Suppressor macrophage treated with lipopolysaccharide for 1 hour (primary cell): ENCODE measurements at places on chromosomes 7 and 10.
A peak's percentile ranks its signal among the peaks of the same experiment; 100 is the strongest.

DNA sequence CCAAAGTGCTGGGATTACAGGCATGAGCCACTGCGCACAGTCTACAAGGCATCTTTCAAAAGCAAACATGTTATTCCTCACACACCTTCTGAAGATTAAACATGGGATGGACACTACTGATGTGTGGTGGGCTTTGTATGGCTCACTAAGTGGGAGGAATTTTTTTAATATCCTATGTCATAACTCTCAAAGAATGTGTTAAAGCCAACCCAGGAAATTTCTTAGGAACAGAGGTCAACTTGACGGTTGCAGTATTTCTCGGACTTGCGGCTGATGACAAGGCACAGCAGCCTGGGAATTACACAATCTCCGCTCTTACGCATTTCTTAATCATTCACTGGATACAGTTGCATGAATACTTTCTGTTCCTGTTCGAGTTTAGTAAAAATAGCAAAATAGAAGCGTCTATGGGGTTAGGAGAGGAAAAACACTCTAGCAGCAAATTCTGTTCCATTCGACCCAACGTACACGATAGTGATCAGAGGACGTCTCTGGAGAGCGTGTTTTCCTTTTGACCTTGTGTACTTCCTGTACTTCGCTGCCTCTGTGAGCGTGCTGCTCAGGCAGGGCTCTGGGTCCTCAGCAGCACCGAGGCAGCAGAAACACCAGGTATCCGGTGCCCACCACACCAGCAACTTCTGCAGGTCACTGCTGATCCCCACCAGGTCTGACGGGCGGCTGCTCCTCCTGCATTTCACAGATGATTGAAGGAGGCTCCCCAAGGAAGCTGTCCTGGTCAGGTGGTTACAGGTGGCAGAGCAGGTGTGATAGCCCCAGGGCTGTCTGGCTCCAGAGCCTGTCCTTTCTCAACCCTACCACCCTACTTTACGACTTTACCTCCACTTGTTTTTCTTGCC, 26.4 kb upstream of the SRGN start:
- DNase-seq = peak; percentile 99

GRCh38 chr7:77458786-77459185, 42.6 kb upstream of the GSAP start:
- peak; percentile 72 for DNase-seq

GRCh38 chr10:75538144-75538543, 106.7 kb downstream of the LRMDA start:
- DNase-seq = no peak

- DNase-seq = no peak
Measured at GRCh38 chr7:12895296-12895695, 207.9 kb downstream of the ARL4A start.

GRCh38 chr10:86438091-86438749, 71.6 kb upstream of the GRID1 start:
- no peak for DNase-seq

- DNase-seq = no peak
Measured at GRCh38 chr7:44148166-44148565, 7.0 kb upstream of the MYL7 start.

GRCh38 chr7:103391150-103391549, 43.7 kb downstream of the PSMC2 start:
- no peak for DNase-seq

DNA sequence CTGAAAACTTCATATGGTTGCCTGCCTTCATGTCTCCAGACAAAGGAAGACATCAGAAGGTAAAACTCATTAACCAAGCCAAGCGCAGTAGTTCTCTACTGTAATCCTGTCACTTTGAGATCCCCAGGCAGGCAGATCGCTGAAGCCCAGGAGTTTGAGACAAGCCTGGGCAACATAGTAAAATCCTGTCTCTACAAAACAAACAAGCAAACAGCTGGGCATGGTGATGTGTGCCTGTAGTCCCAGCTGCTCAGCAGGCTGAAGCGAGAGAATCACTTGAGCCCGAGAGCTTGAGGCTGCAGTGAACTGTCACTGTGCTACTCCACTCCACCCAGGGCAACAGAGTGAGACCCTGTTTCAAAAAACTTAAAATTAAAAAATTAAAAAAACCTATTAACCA, 467.4 kb upstream of the SORCS1 start:
- DNase-seq = no peak

DNA sequence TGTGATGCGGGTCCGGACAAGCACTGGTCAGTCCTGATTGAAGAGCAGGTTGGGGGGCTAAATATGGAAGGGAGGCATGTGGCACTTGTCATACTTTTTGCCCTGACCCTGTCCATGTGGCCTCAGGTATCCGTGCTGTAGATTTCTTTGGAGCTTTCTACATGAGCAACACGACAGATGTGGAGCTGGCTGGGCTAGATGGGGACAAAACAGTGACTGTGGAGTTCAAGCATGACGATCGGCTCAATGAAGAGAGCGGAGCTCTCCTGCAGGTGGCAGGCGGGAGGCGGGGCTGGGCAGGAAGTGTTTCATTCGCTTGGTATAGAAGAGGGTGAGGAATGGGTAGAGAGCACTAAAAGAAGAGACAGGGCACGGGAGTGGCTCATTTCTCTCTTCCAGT, 13.0 kb upstream of the CHCHD1 start:
- DNase-seq = no peak

GRCh38 chr7:111029574-111030251, 61.2 kb upstream of the LRRN3 start:
- peak; percentile 70 for DNase-seq

- no peak for DNase-seq
Measured at GRCh38 chr7:122095642-122096041, 48.4 kb downstream of the AASS start.

GRCh38 chr10:13971601-13972475, 358.9 kb downstream of the FRMD4A start:
- DNase-seq = no peak

- DNase-seq = no peak
Measured at GRCh38 chr10:131211146-131211545, 100.4 kb downstream of the TCERG1L start.

- DNase-seq = peak; percentile 83
Measured at GRCh38 chr10:26486990-26487850, 49.1 kb downstream of the APBB1IP start.

- no peak for DNase-seq
Measured at GRCh38 chr7:81533931-81534330, 235.9 kb downstream of the HGF start.

DNA sequence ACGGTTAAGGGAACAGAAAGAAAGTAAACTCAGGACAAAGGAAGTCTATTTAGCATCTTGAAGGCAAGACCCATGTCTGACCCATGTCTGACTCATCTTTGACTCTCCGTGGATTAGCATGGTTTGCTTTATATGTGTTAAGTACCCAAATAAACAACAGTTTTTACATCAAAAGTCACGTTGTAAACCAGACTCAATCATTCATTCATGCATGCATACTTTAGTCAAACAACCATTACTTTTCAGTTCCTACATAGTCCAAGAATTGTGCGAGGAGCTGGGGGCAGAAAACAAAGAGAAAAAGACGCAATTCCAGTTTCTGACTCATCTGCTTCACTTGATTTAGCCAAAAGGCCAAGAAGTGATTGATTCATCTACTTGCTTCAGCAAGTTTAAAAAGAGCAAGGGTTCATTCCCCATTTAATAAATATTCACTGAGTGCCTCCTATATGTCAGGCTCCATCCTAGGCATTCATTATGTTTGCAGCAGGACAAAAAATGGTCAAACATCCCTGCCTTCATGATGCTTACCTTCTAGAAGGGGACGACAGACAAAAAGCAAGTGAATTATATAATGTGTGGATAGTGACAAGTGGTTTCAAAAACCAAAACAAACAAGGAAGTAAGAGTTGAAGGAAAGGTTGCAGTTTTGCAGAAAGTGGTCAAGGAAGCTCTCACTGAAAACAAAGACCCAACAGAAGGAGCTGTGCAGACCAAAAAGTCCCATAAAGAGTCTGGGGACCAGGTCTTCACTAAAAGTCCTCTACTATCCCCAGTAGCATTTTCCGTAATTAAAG, 116.2 kb downstream of the FAM107B start:
- peak; percentile 80 for DNase-seq

DNA sequence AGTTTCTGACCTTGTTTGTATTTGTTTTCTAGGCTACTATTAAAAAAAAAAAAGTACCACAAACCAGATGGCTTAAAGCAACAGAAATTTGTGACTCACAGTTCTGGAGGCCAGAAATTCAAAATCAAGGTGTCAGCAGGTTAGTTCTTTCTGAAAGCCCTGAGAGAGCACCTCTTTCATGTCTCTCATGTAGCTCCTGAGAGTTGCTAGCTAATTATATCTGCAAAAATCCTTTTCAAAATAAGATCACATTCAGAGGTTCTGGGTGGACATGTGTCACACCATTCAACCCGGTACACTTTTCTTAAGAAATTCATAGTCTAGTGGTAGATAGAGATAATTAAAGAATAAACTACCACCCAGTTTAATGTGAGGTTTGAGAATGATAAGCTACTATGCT, 888.6 kb downstream of the GRID1 start:
- DNase-seq = no peak

DNA sequence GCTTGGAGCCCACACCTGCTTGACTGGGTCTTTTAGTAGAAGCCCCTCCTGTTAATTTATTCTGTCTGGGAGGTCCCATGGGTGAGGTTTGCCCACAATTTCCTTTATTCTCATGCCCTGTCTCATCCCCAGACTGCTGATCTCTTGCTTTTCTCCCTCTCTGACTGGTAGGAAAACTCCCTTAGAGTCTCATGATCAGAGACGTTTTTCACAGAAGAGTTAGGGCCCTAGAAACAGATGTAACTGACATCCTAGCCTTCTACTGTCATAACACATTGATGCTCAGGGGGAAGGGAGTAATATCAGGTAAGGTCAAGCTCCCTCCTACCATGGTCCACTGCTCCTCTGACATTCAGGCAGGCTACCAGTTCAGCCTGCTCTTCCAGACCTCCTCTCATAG, 43.7 kb upstream of the WASL start:
- no peak for DNase-seq

DNA sequence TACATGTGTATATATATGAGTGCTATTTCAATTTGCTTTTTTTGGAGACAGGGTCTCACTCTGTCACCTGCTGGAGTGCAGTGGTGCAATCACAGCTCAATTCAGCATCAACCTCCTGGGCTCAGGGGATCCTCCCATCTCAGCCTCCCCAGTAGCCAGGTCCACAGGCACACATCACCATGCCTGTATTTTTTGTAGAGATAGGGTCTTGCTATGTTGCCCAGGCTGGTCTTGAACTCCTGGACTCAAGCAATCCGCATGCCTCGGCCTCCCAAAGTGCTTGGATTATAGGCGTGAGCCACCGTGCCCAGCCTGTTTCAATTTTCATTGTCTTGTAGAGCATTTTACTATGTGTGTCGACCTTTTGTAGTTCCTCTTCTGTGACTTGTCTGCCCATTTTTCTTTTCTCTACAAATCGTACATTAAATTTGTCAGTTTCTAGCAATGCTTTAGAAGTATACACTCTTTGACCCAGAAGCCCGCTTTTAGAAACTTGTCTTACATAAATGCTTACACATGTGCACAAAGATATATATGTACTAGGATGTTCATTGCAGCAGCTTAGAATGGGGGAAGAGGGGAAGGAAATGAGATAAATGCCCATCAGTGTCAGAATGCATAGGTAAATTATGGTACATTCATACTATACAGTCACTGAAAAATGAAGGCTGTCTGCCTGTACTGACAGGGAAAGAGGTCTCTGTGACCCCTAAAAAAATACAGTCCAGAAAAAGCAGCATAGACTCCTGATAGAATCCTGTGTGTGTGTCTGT, 12.2 kb upstream of the RFC2 start:
- DNase-seq = no peak

DNA sequence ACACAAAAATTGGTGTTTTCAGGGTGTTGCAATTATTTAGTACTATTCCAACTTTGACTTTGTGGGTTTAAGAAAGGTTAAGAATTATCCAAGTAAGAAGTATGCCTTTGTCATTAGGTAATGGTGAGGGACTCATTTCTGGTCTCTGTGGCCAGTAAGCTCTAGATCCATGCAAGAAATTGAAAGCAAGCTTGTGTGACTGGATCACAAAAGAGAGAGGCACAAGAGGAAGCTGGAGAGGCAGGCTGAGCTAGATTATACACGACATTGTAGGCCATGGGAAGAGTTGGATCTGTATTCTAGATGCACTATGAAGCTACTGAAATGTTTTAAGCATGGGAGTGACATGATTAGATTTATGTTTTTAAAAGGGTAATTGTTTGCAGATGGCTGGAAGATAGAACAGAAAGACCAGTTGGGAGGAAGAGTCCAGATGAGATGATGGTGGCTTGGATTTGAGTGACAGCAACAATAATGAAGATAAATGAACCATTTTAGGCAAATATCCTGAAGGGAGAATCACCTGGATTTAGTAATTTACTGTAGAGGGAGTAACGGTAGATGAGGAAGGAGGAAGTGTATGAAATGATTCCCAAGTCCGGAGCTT, 50.0 kb downstream of the CALD1 start:
- no peak for DNase-seq

DNA sequence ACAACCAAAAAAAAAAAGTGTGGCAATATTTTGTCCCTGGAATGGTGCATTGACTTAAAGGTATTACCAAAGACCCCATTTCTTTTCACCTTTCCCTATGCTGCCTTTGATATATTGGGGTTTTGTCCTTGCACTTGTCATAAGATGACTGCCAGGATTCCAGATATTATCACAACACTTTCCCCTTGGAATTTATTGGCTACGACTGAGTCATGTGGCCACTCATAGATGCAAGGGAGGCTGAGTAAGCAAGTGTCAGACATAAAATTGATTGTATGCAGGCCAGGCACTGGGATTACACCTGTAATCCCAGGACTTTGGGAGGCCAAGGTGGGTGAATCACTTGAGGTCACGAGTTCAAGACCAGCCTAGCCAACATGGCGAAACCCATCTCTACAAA, 83.6 kb downstream of the PPP1R3C start:
- DNase-seq = no peak

DNA sequence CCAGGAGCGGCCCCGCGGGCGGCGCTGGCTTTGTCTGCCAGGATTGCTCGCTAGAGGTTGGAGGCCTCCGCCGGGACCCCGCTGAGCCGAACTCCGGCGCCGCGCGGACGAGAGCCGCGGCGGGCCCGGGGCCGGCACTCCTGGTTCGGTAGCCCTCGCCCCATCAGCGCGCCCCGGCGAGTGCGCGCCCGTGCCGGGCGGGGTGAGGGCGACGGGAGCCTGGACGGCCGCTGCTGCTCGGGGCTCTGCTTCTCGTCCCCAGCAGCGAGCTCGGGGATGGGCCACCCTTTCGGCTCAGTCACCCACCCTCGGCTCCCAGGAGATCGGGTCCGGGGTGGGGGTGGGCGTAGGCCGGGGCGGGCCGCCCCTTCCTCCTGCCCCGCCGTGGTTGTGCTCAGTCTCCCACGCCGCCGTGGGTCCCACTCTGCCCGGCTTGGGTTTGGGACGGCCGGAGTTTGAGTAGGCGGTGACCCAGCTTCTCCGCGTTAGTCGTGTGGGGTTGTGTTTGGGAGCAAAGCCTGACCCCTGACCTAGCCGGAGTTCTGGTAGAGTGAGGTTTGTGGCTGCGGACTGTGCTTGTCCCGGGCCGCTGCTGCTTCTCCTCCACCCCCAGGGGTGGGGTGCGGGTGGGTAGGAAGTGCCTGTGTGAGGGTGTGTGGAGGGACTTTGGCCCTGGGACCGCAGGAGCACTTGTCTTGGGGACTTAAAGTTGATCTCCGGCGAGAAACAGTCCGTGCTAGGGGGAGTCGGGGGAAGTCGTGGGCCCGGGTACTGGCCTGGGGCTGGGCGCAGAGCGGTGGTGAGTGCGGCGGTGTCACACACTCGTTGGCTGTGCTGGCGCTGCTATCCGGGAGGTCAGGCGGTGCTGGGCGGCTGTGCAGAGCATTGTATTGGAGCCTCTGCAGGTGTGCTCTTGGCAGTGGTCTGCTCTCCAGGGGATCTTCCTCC, 677 bp downstream of the TSPAN14 start:
- peak; percentile 61 for DNase-seq

- DNase-seq = no peak
Measured at GRCh38 chr7:28750981-28751380, 207.1 kb downstream of the TRIL start.
